ENCODE measurements at places on chromosomes 5 and 9.

DNA sequence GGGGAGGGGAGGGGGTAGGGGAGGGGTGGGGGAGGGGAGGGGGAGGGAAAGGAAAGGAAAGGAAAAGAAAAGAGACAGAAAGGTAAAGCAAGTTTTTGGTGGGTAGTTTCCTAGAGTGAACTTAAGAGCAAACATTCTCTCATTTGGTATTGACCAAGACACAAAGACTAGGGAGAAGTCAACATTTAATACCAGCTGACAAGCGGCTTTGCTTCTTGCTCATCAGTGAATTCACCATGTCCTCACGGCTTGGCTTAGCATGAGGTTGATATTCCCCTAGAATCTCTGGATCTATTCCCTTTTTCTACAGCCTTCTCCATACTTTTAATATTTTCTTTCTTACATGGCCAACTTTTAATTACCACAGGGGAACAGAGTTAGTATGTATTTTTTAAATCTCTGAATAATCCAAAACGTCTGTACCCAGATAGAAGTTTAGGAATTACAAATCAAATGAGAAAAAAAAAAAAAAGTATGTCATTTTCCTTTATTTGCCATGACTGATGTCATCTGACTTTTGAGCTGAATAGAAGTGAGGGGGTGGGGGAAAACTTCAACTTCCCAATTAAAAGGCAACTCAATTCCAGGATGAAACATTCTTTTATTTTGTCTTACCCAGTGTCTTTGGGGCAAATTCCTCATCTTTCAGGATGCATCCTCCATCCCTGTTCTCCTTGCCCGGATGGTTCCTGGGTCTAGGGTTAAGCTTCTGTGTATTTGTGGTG lies 40.1 kb upstream of the GLIS3 start:
- no peak for DNase-seq

DNA sequence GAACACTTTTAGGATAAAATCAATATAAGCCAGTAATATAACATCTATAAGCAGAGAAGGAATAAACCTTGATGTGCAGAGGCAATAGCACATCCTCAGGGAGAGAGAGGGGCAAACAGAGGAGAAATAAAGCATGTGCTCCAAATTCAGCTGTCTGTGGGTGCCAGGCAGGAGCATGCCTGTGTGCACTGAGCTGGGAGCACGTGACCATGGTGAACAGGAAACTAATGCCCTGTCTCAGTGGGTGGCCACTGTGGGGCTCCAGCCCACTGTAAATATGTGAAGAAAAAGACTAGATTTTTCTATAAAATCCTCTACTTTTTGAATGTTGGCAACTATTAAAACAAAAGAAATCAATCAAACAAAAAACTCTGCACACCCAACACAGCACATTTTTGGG lies 55.3 kb downstream of the FYB1 start:
- no peak for DNase-seq

DNA sequence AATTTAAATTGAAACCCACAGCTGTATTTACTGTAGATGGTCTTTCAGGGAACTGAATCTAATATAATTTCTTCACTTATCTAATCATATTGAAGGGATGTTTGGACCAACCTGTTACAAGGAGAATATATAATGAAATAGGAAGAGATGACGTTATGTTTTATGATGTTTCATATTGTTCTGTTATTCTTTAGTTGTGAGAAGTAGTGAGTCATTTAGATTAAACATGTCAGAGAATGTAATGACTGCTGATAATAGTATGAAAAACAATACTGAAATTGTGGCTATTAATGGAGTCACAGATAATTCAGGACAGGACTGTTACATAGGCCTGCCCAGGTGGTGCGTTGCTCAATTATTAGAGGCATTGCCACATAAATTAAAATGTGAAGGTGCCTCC lies 1993.4 kb downstream of the EFNA5 start:
- DNase-seq = no peak

DNA sequence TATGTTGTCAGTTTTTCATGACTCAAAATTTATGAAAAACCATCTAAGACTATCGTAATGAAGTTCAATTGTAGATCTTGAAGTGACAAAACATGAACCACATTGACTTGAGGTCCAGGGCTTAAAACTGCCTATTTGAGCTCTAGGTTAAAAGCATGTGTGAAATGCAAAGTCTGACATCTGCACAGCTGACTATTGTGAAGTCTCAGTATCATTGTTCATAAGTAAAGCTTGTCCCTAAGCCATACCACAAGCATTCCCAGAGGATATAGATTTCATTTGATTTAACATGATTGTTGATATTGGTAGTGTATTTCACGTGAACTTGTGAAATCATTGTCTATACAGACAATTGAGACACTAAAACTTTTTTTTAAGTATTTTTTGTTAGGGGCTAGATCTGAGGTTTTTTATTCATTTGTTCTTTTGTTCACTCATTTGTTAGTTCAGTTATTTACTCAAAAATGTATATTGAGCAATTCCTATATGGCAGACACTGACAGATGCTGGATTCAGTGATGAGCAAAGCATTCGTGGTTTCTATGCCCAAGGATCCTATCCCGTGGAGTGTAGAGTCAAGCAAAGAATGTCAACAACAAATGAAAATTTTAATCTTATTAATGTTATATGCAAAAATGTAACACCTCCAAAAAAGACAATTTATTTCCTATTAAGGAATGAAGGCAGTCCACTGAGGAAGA lies 485.2 kb downstream of the RAB3C start:
- no peak for DNase-seq

GRCh38 chr5:61673007-61673735 lies 341.1 kb downstream of the ZSWIM6 start:
- peak; percentile 20 for DNase-seq

- no peak for DNase-seq
Measured at GRCh38 chr5:51582871-51583394, 199.7 kb downstream of the ISL1 start.

DNA sequence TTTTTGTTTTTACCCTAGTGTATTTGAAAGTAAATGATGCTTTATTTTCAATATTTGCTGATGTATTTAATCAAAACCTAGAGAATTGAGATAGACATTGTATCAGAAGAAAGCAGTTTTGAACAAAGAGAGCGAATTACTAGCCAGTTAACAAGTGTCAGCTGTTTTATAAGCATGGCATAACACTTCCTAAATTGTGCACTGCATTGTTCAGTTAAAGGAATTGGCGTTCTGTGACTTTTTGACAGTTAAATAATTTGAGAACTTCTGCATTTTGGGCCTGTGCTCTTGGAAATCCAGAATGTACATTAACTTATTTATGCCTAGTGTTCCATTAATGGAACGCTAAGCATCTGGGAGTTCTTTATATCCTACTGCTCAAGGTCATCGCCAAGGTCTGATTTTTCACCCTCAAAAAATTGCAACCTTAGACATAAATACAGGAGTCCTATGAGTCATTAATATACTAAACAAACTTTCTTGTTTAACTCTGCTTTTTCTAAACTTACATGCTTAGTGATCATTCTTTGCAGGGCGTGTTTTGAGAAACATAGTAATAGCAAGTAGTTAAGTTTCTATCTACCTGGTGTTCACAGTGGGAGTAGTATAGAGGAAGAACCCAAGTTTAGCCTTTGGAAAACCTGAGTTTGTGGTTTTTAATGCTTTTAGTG lies 31.1 kb downstream of the RASA1 start:
- no peak for DNase-seq

DNA sequence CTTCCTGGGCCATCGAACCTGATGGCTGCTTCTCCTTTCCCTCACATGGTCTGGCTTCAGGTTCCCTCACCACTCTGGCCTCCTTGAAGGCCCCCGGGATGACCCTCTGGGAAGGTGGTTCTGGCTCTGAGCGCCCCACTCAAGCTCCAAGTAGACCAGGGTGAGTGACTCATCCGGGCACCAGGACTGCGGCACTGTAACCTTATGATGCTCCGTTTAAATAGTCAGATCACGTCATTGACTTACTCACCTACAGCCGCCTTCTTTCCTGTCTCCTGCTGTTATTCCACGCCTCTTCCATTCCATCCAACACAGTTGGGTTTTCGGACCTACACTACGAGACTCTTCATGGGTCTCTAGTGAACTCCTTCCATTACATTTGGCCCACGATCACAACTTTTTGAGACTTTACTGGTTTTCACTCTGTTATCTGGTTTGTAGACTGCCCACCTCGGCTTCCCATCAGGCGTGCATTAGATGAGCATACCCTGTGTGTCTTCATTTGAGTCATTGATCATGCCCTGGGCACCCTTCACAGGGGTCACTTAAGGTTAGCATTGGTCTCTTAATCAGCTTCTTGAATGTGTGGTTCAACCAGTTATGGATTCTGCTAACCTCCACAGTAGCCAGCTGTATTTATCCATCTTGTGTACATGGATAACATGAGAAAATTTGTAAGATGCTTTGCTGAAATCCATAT lies 138.8 kb upstream of the LMX1B start:
- DNase-seq = peak; percentile 35

DNA sequence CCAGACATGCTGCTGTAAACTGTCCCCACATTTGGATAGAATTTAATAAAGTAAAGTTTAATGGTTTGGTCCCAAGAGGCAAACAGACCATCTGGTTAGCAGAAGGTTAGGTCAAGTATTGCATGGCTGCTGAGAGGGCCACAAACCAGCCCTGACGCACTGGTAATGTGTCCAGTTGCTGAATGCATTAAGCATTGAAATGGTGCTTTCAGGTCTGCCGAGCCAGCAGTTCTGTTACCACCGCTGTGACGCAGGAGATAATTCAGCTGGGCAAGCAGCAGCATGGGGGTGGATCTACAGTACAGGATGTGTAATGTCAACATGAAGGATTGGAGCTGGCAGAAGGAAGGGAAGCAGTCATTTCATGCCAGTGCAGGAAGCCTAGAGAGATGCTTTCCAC lies 16.0 kb downstream of the ZNF462 start:
- no peak for DNase-seq

DNA sequence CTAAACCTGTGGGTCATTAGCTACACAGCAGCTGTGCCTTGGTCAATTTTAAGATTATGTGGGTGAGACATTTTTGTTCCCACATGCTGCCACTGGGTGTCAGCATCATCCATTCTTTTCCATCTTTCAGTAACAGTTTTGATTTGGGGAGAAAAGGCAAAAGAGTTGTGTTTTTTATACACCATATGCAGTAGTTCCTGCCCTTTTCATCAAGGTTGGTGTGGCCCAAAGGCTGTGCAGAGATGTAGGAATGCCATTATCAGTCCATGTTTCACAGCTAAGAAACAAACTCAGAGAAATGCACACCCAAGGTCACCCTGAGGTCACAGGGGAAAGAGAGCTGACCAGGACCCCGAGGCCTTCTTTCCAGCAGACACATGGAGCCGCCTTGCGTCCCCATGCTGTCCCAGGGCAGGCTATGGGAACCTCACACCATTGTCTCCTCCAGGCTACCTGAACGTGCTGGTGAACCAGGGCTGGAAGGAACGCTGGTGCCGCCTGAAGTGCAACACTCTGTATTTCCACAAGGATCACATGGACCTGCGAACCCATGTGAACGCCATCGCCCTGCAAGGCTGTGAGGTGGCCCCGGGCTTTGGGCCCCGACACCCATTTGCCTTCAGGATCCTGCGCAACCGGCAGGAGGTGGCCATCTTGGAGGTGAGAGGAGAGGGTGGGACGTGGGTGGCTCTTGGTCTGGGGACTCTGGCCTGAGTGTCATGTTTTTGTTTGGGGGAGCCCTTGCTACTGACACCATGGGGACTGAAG lies 27.8 kb upstream of the GRPEL2 start:
- peak; percentile 41 for DNase-seq

DNA sequence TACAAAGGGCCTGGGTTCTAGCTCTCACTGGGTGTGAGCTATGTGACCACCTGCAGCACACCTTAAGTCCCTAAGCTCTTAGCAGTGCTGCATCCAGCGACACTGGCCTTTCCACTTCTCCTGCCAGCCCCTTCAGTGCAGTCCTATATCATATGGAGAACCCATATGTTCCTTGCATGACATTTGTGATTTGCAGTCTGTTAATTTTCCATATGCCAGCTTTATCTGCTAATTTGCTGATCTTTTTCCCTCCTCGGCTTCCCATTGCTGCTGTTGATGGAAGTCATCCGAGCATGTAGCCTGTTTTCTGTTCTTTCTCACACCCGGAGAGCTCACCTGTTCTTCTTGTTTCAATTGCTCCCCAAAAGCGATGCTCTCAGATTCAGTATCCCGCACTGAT lies 23.2 kb downstream of the PRDM6 start:
- DNase-seq = no peak

DNA sequence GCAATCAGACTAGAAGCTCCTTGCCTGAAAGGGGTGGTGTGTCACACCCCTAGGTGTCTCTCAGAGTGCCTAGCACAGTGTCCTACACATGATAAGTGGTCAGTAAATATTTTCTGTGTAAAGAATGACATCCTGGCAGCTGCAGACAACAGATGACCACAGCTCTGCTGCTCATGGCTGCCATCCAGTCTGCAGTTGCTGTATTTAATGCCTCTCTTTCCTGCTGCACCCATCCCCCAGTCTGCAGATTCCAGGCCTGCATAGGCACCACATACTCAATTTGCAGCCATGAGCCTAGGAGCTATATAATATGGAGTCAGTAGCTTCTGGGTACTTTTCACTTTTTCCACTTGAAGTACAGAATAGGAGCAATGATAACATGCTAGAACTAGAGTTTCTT lies 94.9 kb upstream of the NR4A3 start:
- no peak for DNase-seq

- DNase-seq = peak; percentile 3
Measured at GRCh38 chr9:13719446-13719845, 440.0 kb upstream of the MPDZ start.

DNA sequence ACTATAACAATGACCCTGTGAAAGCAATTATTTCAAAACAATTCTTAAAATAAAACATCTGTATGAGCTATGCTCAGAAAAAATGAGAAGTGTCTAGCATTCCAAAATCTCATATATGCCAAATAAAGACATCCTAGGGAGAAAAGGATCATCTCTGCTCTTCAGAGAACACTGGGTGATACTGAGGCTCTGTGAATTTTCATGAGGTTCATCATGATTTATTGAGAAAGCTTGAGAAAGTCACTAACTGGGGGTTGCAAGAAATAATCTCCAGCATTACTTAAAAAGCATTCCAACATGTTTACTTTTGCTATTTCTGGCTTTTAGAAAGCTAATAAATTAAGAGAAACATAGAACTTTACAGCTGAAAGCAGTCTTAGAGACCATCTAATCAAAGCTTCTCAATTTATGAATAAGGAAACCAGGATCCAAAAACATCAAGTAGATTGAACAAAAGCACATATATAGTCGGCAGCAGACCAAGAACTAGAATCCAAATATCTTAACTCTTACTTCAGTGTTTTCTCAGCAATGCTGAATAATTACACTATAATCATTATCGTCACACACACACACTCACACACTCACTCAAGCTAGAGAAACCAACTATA lies 372.8 kb downstream of the NR2F1-AS1 start:
- DNase-seq = no peak

DNA sequence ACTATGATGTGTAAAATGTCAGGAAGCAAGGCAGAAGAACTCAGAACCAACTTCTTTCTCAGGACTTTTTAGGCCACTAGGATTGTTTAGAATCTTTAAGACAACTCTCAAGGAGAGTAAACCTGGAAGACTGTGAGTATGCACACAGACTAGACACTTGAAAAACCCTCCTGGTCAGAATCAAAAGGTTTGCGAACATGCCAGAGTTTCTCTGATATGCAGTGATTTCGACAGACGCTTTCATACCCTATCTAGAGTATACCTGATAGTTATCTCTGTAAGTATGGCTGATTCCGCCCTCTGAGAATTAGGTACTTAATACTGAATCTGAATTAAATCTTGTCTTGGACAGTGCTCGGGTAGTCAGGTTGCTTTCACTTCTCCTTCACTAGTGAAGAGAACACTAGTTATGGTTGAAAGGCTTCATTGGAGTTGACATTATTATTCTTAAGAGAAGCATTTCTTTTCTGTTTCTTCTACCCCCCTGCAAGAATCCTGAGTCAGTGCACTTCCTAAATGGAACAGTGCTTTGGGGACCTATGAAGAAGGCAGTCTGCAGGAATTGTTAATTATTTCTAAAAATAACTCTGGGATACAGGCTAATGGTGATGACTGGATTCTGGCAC lies 158.1 kb downstream of the HACD4 start:
- no peak for DNase-seq

Measured in ACHN (cell line).